Right cardiac atrium (tissue), 5 donors: ENCODE measurements at places on chromosomes 2 and 18. TPM values are rescaled to one million over a fixed set of nuclear protein-coding genes. Genes with fewer than 3 reads are reported as not detected.

Gene PSME4
- 44.9 TPM for total RNA-seq

Gene CKAP2L
- not detected for total RNA-seq

Gene TDRD15
- not detected for total RNA-seq

- no peak for DNase-seq
These were observed 36.6 kb downstream of the PTCD3 start for GRCh38 chr2:86142436-86143257.

DNA sequence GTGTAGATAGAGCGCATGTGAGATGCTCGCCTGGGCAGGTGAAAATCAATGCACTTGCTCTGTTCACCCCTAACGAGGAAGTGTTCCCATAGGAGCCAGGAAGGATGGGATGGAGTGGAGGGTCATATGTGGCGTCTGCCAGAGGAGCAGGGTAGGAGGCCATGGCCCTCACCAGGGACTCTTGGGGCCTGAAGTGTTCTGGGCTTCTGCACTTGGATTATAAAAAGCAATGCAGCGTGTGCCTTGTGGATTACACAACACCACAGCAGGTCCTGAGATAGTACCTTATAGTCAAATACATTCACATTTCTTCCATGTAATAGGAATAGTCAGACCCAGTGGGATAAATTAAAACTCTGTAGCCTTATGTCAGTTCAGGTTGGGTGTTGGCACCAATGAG lies 100.1 kb downstream of the CABLES1 start:
- no peak for DNase-seq

GRCh38 chr2:18668221-18668620 lies 78.9 kb upstream of the NT5C1B start:
- no peak for DNase-seq

GRCh38 chr2:221293949-221294742 lies 278.0 kb downstream of the EPHA4 start:
- DNase-seq: no peak
